ENCODE measurements at places on chromosomes 1 and 21.

- DNase-seq: peak; percentile 90
Measured at GRCh38 chr1:225471109-225471452, 43.2 kb upstream of the LBR start.

DNA sequence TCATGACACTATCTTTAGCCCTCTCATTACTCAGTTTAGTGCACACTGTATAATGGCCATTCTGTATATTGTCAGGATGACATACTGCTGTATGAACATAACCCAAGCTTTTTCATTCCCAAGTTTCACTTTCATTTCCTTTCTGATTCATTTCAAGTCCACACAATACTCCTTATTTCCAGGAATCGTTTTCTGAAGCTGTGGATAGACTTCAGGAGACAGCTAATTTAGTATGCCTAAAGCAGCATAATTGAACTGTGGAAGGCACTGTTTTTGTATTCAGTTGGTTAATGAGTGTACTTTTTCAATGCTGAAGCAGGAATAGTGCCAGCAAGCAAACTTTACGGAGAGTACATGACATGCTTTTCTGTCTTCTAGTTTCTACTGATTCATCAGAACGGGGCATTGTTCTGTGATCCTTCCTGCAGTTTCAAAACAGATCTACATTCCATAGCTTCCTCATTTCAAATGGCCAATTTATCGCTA is 578.5 kb upstream of the ZP4 start:
- DNase-seq: no peak

GRCh38 chr1:117284399-117285215 is 73.9 kb upstream of the VTCN1 start:
- DNase-seq: no peak

- no peak for DNase-seq
Measured at GRCh38 chr1:55943012-55943411, 636.4 kb downstream of the PLPP3 start.

- DNase-seq: no peak
Measured at GRCh38 chr1:12666141-12666735, 22.4 kb downstream of the AADACL4 start.

- DNase-seq: no peak
Measured at GRCh38 chr1:176531921-176532897, 69.2 kb downstream of the PAPPA2 start.

- no peak for DNase-seq
Measured at GRCh38 chr1:201786824-201787223, 42.1 kb upstream of the IPO9 start.

DNA sequence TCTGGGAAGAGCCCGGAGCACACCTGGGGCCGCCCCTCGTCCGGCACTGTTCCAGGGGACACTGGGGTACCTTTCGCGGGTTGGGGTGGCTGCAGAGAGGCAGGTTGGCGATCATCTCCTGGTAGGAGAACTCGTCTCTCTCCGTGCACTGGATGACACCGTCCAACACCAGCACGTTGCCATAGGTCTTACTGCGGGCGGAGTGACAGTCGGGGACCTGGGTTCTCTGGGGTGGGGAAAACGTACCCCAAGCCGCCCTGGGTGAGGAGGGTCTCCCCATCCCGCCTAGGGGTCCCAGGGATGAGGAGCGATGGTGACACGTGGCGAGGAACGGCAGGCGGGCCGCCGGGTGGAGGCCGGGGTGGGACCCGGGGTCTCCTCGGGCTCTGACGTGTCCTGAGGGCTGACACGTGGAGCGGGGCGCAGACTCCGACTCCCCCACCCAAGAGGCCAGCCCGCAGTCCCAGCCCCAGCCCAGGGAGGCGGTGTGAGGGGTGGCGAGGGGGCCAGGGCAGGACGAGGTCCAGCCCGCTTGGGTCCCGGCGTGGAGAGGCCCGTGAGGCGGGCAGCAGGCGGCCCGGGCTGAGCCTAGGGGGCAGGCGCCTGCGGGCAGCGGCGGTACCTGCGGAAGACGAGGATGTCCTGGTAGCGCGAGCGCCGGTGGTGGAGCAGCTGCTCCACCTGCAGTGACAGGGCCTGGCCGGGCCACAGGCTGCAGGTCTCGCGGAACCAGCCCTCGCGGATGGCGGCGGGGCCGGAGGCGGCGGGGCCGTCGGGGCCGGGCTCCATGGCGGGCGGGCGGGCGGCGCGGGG is 457 bp downstream of the SRM start:
- no peak for DNase-seq

DNA sequence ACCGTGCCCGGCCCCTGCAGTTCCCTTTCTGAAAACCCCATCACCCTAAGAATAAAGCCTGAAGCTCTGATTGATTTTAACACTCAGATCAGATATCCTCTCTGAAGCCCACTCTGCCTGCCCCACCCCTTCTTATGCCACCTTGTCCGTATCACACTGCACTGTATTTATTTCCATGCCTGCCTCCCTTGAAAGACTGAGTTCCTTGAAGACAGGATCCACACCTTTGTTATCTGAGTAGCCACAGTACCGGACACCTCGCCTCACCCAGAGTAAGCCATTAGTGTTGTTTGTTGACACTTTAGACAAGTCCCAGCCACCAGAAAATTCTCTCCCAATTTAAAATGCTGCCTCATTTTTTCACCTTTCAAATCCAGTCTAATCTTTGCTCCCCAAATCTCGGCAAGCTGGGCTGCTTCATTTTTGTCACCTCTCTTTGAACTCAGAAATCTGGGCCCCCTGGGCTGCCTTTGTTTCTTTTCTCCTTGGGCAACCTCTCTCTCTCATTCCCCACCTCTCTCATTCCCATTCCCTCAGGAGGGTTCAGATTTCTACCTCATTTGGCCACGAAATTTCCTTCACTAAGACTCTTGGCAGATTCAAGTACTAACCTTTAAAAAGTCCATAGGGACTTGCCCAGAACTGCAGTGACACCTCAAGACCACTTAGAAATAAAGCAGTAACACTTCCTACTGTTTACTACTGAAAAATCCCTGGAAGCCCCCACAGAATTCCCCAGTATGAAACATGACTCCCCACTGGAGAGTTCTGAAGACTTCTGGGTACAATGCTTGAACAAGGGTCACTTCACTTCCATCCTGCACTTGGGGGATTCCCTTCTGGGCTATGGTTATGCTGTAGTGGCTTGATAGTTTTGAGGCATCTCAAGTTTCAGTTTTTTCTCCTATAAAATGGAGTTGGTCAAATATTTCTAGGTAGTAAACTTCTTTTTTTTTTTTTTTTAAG is 8.7 kb upstream of the PPP1R15B start:
- peak; percentile 85 for DNase-seq

GRCh38 chr1:40036574-40036973 is 4.0 kb upstream of the CAP1 start:
- DNase-seq: no peak

- no peak for DNase-seq
Measured at GRCh38 chr1:230267338-230268065, 158.6 kb downstream of the PGBD5 start.

DNA sequence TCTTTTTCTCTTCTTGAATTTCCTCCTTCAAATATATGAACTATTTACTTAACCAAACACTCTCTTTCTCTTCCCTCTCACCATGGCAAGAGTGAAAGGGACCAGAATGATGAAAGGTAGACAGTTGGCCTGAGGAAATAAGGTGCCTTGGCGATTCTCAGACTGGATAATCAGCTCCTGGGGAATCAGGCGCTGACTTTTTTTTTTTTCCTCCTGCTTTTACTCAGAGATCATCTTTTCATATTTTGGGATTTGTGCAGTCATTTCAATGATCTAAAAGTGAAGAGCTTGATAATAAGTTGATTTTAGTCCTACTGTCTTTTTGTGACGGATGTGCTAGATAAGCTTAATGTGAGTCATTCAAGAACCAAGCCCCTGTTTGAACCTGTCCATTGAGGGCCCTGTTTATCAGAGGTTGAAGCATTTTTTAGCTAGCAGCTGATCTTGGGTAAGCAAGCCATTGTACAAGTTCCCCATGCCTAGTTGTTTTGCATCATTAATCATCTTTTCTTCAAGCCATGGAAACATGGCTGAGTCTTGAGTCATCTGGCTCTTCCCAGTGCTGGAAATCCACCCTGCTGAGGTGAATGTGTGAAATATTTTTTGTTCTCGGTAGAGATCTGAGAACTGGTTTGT is 40.8 kb downstream of the ITSN1 start:
- DNase-seq: no peak

DNA sequence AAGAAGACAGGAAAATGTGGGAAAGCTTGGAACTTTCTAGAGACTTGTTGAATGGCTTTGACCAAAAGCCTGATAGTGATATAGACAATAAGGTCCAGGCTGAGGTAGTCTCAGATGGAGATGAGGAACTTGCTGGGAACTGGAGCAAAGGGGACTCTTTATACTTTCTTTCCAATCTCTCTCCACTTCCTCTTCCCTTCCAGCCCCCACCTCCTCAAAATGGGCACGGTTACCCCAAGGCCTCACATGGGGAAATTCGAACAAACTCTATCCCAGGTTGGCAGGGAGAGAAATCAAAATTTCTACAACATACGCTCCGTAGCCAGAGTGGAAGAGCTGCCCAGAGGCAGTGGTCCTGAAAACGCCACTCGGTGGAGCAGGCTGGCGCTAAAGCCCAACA is 15.2 kb downstream of the PPT1 start:
- DNase-seq: no peak

DNA sequence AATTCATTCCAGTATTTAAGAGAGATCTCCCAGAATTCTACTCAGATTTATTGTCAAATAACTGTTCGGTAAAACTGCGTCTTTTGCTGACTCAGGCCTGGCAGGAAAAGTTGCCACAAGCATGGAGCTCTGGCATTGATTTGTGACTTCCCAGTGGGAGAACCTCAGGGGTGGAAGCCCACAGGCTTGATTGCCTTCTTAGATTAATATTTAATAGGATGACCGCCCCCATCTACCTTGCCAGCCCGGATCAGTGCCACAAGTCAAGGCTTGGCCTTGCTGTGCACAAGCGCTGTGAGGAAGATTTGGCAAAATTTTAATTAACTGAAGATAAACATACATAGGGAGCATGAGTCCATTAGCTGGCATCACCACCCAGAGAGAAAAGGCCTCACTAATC is 93.5 kb downstream of the LRIG2 start:
- DNase-seq: no peak

DNA sequence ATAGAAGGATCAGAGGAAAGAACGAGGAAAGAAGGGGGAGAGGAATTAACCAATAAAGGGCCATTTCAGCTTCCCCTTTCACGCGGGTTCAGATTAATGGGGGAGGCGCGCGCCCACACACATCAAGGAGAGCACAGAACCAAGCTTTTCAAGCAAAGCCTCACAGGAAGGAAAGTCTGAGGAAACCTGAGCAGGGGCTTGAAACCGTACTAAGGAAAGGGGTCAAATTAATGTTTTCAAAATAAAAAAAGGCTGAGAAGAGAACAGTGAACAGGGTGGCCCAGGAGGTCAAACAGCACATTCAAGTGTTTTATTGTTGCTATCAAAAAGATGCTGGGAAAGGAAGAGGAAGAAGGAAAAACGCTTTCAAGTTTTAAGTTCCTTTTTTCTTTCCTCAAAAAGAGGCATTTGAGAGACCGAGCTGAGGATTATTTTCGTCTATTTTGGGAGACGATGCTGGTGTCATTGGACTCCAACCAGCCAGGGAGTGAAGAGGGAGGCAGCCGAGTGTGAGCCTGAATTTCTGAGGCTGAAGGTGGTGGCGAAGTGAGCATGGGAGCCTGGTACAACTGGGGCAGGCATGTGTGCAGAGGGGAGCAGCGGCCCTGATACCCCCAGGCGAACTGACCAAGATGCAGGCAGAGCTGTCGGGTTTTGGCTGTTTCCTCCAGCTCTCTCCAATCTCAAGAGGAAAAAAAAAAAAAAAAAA is 88.4 kb downstream of the PROX1 start:
- no peak for DNase-seq

- no peak for DNase-seq
Measured at GRCh38 chr1:110300412-110301085, 38.6 kb upstream of the RBM15 start.

DNA sequence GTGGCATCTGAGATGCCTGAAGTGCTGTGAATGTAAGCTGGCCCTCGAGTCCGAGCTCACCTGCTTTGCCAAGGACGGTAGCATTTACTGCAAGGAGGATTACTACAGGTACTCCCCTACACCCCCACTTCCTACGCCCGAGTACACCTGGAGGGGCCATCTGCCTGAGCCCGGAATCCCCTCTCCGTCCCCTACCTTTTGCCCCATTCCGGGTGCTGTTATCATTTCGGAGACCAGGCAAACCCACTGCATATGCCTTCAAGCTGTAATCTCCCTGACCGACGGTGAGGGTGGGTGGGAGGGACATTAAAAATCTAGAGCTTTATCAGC is 2.9 kb downstream of the LHX9 start:
- DNase-seq: no peak

DNA sequence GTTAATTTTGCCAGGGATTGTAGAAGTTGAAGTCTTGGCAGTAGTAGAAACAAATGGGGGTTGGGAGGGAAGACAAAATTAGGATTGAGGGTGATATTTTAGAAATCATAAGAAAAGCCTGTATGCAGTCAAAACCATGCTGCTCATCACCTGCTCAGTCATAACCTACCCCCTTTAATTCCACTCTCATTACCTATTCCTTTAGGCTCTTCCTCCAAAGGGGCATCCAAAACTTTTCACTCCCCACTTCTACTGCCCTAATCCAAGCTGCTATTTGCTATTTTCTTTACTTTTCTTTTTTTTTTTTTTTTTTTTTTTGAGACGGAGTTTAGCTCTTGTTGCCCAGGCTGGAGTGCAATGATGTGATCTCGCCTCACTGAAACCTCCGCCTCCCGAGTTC is 11.5 kb downstream of the H3-3A start:
- no peak for DNase-seq

DNA sequence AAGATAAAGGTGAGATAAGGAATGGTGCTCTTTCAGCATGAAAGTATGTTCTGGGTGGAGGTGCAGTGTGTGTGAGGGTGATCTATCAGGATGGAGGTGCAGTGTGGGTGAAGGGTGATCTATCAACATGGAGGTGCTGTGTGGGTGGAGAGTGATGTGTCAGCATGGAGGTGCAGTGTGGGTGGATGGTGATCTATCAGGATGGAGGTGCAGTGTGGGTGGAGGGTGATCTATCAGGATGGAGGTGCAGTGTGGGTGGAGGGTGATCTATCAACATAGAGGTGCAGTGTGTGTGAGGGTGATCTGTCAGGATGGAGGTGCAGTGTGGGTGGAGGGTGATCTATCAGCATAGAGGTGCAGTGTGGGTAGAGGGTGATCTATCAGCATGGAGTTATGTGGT is 12.3 kb upstream of the MAP10 start:
- no peak for DNase-seq

GRCh38 chr1:209397910-209398309 is 185.6 kb upstream of the CAMK1G start:
- no peak for DNase-seq

DNA sequence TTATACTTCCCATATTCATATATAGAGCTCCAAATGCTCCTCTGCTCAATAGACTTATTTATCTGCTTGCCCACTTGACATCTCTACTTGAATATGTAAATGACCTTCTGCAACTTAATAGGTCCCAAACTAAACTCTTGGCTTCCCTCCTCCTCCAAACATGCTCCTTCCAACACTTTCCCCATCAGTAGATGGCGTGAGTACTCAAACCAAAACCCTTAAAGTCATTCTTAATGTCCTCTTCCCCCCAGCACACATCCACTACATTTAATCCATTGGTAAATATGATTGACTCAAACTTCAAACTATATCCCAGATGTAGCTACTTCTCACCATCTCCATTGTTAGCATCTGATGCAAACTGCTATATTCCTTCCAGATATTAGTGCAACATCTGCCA is 48.5 kb upstream of the PBX1 start:
- DNase-seq: no peak
